Left lung (tissue), 14 donors: ENCODE measurements at places on chromosomes 13 and 19. TPM values are rescaled to one million over a fixed set of nuclear protein-coding genes. Genes with fewer than 3 reads are reported as not detected.

DNA sequence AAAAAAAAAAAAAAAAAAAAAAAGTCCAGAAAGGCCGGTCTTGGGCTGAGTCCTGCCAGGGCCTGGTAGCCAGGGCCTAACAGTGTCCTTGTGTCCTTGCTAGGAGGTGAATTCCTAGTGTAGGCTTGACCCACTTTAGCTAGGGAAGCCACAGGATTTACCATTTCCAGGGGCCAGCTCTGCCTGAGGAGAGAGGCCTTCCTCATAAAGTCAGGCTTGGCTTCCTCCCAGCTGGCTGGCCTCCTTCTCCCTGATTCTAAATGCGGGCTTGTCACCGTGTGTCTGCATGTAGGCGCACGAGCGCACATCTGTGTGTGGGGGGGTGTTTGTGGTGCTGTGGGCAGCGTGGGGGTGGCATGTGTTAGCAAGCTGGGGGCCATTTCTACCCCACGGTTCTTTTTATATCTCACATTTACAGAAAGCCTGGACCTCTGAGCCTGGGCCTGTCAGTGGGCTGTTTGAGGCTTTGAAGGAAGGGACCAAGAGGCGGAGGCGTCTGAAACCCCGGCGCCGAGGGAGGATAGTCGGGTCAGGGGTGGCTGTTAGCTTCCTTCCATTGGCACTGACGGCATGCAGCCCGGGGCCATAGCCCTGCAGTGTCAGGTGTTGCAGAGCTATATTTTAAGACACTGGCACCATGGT is 31.7 kb downstream of the IER2 start:
- H3K4me3 ChIP-seq = no peak overlapping the region
- DNase-seq = peak; percentile 64
- peaks cover 6% of the 10 kb centered on the region for H3K4me1 ChIP-seq

- H3K27me3 ChIP-seq = no peaks in the 10 kb centered on the region
- H3K27ac ChIP-seq = peak overlapping the region; percentile 82
- H3K4me3 ChIP-seq = peak overlapping the region; percentile 68
- no peaks in the 10 kb centered on the region for H3K36me3 ChIP-seq
Measured at GRCh38 chr19:6199240-6199994, 64.0 kb downstream of the ACSBG2 start.

DNA sequence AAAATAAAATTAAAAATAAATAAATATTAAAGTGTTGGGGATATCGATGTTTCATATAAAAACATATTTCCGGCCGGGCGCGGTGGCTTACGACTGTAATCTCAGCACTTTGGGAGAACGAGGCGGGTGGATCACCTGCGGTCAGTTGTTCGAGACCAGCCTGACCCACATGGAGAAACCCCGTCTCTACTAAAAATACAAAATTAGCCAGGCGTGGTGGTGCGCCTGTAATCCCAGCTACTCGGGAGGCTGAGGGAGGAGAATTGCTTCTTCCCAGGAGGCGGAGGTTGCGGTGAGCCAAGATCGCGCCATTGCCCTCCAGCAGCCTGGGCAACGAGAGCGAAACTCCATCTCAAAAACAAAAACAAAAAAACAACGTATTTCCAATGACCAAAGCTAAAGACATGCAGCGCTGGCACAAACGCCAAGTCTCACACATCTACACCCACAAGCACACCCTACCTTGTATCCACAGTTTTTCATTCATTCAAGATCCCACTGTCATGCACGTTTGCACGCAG is 907 bp downstream of the ZNF569 start:
- no peaks in the 10 kb centered on the region for H3K27me3 ChIP-seq
- peaks cover 32% of the 10 kb centered on the region for H3K4me1 ChIP-seq
- H3K4me3 ChIP-seq = peak overlapping the region; percentile 88
- no peak for DNase-seq

DNA sequence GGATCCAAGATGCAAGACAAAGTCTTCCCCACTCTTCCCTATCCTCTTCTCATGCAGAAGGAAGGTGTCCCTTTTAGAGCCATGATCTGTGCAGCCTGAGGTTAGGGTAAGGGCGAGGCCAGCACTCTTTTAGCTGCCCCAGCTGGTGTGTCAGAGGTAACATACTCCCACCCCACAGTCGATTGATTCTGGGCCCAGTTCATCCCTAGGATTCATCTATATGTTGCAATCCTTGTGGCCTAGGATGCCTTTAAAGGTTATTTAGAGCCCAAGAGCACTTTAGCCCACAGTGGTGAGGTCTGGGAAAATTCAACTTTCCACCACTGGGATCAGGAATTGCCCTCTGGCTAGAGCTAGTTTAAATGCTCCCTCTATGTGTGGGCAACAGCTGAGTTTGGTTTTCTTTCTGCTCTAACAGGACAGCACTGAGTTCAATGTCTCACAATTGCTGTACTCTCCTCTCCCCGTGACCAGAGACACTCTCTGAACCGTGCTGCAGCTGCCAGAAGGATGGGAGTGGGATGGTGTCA is 201.3 kb upstream of the SERP2 start:
- H3K4me1 ChIP-seq = no peaks in the 10 kb centered on the region
- H3K27ac ChIP-seq = no peak overlapping the region
- H3K36me3 ChIP-seq = no peaks in the 10 kb centered on the region
- no peak overlapping the region for H3K4me3 ChIP-seq
- no peak for DNase-seq

GRCh38 chr19:16589917-16590316 is 17.7 kb upstream of the SLC35E1 start:
- H3K36me3 ChIP-seq = no peaks in the 10 kb centered on the region
- no peak for DNase-seq
- H3K27me3 ChIP-seq = no peaks in the 10 kb centered on the region
- peaks cover 85% of the 10 kb centered on the region for H3K4me1 ChIP-seq
- H3K27ac ChIP-seq = no peak overlapping the region
- H3K4me3 ChIP-seq = no peak overlapping the region

DNA sequence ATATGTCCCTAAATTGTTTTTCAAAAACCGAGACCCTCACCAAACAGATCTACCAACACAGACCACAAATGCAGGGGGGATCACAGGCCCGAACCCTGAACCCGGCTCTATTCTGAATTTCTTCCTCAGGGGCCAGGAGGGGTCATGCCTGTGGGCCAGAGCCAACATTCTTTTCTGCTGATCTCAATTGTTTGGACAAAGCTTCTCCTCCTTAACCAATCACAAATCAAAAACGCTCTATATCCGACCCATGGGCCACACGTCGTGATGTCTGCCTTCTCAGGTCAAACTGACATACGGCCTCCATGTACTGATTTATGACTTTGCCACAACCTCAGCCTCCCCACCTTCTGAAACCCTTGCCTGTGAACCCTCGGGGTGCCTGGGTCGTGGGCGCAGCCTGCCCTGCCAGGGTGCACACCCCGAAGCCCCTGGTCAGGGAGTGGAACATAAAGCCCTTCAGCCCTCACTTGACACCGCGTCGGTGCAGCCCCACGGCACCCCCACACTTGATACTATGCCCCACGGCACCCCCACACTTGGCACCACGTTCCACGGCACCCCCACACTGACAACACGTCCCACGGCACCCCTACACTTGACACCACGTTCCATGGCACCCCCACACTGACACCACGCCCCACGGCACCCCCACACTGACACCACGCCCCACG is 58.4 kb upstream of the C13orf46 start:
- H3K36me3 ChIP-seq = no peaks in the 10 kb centered on the region
- DNase-seq = no peak
- H3K27me3 ChIP-seq = no peaks in the 10 kb centered on the region
- no peak overlapping the region for H3K4me3 ChIP-seq

DNA sequence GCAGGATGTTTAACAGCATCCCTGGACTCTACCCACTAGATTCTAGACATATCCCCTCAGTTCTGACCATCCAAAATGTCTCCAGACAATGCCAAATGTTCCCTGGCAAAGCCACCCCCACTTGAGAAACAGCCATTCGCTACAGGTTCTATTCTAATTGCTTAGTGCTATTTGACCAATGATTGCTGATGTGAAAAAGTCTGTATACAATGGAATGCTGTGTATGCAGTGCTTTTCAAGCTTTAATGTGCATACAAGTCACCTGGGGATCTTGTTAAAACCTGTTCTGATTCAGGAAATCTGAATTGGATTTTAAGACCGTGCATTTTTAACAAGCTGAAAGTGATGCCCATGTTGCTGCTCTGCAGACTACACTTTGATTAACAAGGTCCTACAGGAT is 331.8 kb upstream of the KLF12 start:
- H3K36me3 ChIP-seq = no peaks in the 10 kb centered on the region
- no peaks in the 10 kb centered on the region for H3K4me1 ChIP-seq
- no peaks in the 10 kb centered on the region for H3K27me3 ChIP-seq
- no peak for DNase-seq
- H3K4me3 ChIP-seq = no peak overlapping the region

GRCh38 chr19:42311657-42312056 is 1.5 kb upstream of the TMEM145 start:
- H3K4me1 ChIP-seq = peaks cover 18% of the 10 kb centered on the region
- no peak for DNase-seq
- H3K27me3 ChIP-seq = peaks cover 9% of the 10 kb centered on the region
- no peaks in the 10 kb centered on the region for H3K36me3 ChIP-seq
- H3K27ac ChIP-seq = no peak overlapping the region

DNA sequence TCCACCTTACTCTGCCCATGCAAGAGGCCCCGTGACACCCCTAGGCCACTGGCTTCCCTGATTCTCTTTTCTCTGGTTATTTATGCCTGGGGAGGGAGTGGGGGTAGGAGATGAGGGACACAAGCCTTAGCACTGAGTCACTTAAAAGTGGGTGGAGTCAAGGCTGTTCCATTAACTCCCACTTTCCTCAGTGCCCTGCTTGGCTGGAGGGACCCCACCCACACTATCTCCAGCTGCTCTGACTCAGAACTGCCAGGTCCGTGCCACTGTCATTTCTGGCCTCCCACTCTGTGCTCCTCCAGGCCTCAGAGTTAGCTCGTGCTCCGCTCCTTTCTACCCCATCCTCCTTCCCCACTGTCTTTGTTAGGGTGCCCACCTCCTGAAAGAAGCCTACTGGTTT is 113.4 kb upstream of the UQCRFS1 start:
- H3K36me3 ChIP-seq = no peaks in the 10 kb centered on the region
- no peaks in the 10 kb centered on the region for H3K4me1 ChIP-seq
- H3K27ac ChIP-seq = no peak overlapping the region
- DNase-seq = no peak
- H3K4me3 ChIP-seq = no peak overlapping the region

GRCh38 chr13:33228648-33229445 is 56.7 kb downstream of the STARD13 start:
- peak overlapping the region; percentile 58 for H3K27ac ChIP-seq
- H3K36me3 ChIP-seq = no peaks in the 10 kb centered on the region
- no peak overlapping the region for H3K4me3 ChIP-seq
- no peak for DNase-seq

- DNase-seq = no peak
- no peak overlapping the region for H3K27ac ChIP-seq
- H3K27me3 ChIP-seq = peaks cover 37% of the 10 kb centered on the region
- no peaks in the 10 kb centered on the region for H3K36me3 ChIP-seq
- H3K4me3 ChIP-seq = peak overlapping the region; percentile 37
Measured at GRCh38 chr19:41928754-41929535, 696 bp upstream of the ERFL start.

DNA sequence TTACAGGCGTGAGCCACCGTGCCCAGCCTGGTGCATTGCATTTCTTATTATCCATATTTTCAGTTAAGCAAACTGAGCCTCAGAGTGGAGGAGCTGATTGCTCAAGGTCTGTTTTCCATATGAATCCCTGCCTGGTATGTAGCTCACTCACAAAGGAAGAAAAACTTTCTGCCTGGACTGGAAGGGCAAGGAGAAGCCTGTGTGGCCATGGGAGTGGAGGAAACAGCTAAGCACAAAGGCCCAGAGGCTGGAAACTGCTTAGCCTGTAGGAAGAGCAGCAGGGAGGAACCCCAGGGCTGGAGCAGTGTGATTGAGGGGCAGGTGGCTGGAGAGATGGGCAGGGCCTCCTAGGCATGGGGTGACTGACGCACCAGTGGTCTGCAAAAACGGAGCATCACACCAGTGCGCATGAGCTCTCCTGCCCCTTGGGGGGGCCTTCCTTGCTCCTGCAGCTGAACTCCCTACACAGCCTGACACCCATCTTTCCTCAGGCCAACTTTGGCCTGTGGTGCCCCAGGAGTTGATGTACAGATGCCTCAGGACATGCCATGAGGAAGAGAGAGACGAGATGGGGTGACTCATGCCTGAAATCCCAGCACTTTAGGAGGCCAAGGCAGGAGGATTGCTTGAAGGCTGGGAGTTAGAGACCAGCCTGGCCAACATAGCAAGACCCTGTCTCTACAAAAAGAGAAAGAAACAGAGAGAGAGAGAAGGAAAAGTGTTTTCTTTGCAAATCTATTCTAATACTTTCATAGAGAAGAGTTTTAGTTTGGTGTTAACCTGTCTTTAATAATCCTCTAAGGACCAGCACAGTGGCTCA is 2.8 kb upstream of the HNRNPM start:
- no peak overlapping the region for H3K27ac ChIP-seq
- DNase-seq = no peak
- no peak overlapping the region for H3K4me3 ChIP-seq
- no peaks in the 10 kb centered on the region for H3K36me3 ChIP-seq

DNA sequence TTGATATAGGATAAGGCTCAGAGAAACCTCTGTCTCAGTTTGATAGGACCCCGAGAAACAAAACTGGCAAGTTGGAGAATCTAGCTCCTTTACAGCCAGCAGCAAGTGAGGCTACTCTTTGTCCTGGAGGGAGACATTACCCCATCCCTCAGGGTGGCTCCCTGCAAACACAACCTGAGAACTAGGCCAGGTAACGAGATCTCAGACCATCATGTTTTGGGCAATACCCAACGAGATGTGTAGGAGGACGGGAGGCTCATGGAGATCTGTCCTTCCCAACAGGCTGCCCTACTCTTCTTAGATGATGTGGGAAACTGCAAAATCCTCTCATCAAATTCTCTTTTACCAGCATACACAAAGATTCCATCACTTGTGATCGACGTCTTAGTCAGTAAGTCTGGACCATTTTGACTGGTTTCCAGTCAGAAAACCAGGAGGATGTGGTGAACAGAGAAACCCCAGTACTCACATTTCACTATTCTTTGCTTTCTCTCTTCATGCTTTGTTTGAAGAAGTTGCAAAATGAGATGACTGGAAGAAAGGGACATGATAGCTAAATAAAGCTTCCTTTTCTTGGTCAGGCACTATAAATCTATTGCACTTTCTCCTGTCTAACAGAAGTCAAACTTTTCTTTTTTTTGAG is 6.0 kb upstream of the CTU1 start:
- no peak for DNase-seq
- no peaks in the 10 kb centered on the region for H3K27me3 ChIP-seq
- peak overlapping the region; percentile 88 for H3K27ac ChIP-seq
- no peak overlapping the region for H3K4me3 ChIP-seq

GRCh38 chr13:29448174-29448573 is 147.3 kb downstream of the SLC7A1 start:
- H3K4me3 ChIP-seq = no peak overlapping the region
- no peak for DNase-seq
- no peak overlapping the region for H3K27ac ChIP-seq

The ZNF154 gene
- 8.3 TPM for total RNA-seq

The TUBA3C gene
- total RNA-seq = not detected

The PLPPR3 gene
- total RNA-seq = 1.9 TPM

The KLF2 gene
- 30.2 TPM for total RNA-seq

The CYP2A7 gene
- total RNA-seq = not detected

The BRSK1 gene
- total RNA-seq = 2.2 TPM
